H54 (cell line): ENCODE measurements at places on chromosomes 3 and 15.

DNA sequence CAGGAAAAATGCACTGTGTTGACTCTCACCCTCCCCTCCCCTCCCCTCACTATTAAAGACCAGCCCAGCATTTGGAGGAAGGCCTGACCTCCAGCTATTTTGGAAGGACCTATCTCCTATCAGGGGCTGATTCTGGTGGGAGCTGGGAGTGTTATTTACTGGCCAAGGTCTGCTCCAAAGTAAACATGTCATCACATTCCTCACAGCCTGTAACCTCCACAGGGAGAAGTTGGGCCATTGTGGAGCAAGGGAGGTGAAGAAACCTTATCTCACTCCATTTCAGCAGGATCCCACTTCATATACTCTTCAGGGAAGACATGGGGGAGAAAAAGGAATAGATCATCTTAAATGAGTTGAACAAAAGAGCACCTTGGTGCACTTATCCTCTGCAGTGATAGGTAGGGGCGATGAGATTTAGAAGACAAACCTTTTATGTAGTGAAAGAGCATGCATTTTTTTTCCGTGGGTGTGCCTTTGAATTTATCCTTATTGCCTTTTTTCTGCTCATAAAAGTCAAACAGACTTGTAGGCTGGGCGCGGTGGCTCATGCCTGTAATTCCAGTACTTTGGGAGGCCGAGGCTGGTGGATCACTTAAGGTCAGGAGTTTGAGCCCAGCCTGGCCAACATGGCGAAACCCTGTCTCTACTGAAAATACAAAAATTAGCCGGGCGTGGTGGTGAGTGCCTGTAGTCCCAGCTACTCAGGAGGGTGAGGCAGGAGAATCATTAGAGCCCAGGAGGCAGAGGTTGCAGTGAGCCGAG, 15.6 kb upstream of the FLNB start:
- no peak for DNase-seq

- DNase-seq, result no peak
Measured at GRCh38 chr15:52789601-52790168, 451 bp downstream of the ONECUT1 start.

DNA sequence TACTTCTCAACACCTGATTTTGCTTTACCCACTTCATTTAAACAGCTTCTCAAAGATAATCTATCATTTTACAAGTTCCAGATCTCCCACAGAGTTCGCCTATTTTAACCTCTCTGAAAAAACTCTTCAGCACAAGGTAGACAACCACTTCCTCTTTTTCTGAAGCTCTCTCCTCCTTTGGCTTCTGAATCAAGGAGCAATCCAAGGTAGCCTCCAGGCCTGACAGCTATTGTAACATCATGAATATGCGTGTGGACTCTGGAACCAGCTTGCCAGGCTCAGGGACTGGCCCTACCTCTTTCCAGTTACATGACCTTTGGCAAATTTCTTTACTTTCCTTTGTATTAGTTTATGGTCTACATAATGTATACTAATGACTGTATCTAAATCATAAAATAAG, 405.9 kb upstream of the ZNF385D start:
- no peak for DNase-seq

GRCh38 chr3:152148579-152148978, 120.2 kb upstream of the MBNL1 start:
- DNase-seq, result no peak

DNA sequence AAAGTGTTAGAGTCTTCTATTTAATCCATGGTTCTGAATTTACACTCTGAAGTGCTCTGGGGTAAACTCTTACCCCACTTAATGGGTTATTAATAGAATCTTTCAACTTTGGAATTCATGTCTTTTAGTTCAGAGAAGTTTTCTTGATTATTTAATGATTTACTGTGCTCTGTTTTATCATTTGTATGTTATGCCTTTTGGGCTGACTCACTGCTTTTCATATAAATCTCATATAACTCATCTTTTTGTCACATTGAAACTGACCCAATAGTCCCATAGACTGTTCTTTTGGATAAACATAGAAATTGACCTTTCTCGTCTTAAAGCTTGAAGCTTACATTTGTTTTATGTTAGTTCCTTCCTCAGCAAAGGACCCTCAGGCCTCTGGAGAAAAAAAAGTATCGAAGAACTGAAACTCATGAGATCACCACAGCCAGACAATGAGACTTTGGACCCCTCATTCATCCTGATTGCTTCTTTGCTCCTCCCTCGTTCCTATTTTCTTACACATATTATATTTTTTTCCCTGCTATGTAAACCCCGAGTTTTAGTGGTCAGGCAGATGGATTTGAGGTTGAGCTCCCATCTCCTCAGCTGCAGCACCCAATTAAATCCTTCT, 229.1 kb upstream of the CBLB start:
- DNase-seq, result no peak

DNA sequence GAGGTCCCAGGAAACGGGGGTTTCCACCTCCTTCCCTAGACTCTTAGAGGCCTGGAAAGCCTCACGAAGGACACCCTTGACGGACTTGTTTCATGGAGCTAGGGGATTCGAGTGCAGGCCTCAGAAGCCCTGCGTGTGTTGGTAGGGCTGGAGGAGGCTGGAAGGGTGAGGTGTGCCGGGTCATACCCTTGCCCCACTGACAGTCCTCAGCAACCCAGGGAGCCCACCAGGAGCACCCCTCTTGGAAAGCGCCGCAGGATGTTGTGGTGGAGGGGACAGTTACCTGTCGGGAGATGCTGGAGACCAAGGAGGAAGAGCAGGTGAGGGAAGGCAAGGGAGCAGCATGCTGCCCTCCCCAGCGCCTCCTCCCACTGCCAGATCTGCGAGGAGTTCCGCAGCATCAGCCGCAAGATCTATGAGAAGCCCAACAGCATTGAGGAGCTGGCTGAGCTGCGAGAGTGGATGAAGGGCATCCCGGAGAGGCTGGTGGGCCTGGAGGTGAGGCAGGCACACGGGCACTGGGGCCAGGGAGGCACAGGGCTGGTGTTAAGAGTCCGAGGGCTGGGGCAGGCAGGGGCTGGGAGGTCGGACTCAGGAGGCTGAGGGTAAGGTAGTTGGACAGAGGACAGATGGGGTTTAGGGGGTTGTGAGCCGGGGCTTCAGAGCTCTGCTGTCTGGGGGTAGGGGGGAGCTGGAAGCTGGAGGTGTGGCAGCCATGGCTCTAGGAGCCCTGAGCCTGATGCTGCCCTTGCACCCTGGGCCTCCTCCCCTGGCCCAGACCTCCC, 33.7 kb downstream of the DNAH1 start:
- DNase-seq, result no peak

DNA sequence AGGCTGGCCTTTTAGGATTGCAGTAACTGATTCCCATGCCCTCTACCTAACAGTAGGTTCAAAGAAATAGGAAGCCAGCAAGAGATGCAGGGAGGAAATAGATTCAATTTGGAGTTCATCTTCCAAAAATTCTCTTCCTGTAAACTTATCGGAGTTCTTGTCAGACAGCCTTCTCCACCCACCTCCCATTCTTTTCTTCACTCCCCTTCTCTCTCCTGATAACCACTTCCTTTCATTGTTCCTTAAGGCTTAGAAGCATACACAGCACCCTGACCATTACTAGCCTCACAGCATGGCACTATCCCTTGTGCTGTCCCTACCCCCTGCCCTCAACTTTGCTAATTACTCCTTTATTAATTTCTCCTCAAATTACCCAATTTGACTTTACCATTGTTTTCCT, 130.4 kb upstream of the ADAMTS9 start:
- DNase-seq, result no peak

DNA sequence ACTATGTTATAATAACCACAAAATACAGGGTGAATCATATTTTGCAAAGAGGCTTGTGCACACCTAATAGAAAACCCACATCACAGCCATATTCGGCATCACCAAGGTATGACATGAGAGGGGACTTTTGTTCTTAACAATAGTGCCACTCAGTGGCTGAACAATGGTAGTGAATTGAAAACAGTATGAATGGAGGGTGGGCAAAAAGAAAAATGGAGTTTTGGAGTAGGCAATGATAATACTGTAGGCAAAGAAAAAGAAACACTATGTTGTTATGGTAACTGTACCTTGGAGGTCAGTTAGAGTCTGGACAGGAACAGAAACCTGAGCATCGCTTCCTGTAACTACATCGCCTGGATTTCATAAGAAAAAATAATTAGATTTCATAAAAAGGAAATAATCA, 348.6 kb downstream of the PLCL2 start:
- peak; percentile 26 for DNase-seq

GRCh38 chr15:60219866-60220265, 177.9 kb downstream of the ANXA2 start:
- no peak for DNase-seq

- DNase-seq, result no peak
Measured at GRCh38 chr15:89783111-89783860, 7.2 kb downstream of the MESP2 start.

DNA sequence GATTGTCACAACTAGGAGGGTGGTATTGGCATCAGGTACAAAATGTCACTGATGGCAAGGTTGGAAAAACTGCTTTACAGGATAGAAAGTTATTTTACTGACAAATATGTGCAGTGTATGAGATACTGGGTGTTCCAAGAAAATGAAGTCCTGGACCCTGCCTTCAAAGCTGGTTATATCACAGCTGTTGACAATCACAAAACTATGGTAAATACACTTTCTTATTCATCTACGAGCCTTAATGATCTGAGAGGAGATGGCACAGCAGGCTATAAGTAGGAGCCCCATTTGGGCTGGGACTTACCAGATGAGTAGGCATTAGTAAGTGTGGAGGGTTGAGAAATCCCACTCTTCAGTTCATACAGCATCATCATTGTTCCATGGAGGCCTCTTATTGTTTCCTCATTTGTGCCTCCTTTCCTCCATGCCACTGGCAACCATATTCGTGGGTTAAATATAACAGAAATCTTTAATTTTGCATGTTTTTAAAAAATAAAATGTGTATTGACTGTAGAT, 66.9 kb downstream of the CMTM8 start:
- no peak for DNase-seq

- no peak for DNase-seq
Measured at GRCh38 chr3:173865900-173866498, 468.5 kb downstream of the NLGN1 start.

DNA sequence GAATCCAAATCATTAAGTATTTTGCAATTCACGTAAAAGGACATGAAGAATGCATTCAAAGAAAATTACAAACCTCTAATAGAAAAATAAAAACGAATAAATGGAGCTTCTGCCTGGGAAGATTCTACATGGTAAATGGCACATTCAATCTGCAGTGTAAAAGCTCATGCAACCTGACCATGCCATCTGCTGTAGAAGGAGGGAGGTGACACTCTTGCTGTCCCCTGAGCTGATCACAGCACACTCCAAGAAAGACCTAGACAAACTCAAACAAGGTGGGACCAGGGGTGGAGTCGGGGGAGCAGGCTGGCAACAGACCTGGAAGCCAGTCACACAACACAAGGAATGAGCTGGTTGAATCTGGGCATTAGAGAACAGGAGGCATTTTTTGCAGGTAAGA, 101.8 kb downstream of the BDH1 start:
- no peak for DNase-seq
